Hepatocyte (in vitro differentiated cells): ENCODE measurements at places on chromosomes 12 and 14. TPM values are rescaled to one million over a fixed set of nuclear protein-coding genes. Genes with fewer than 3 reads are reported as not detected.

Gene SMCO2
- not detected in 2 replicates for total RNA-seq

Gene CLIP1
- 45.2 and 51.5 TPM in 2 replicates for total RNA-seq

Gene TAS2R42
- not detected in 2 replicates for total RNA-seq

Gene PLEKHD1
- total RNA-seq = not detected in 2 replicates

Gene MYL2
- not detected in 2 replicates for total RNA-seq

Gene TRAFD1
- 33.9 and 37.1 TPM in 2 replicates for total RNA-seq

Gene TAS2R19
- 4.4 and 7.4 TPM in 2 replicates for total RNA-seq

Gene SLCO1B3
- total RNA-seq = 1.5 and 1.9 TPM in 2 replicates

Gene SDR9C7
- not detected in 2 replicates for total RNA-seq
